ENCODE measurements at places on chromosomes 6 and 20.
A peak's percentile ranks its signal among the peaks of the same experiment; 100 is the strongest.

GRCh38 chr6:21073318-21073839 is 520.2 kb upstream of the SOX4 start:
- no peak for DNase-seq

GRCh38 chr6:82072121-82072521 is 175.4 kb downstream of the IBTK start:
- DNase-seq: peak; percentile 14

GRCh38 chr6:107653861-107654394 is 164.0 kb downstream of the SOBP start:
- no peak for DNase-seq

GRCh38 chr6:169800668-169801395 is 49.4 kb downstream of the ERMARD start:
- peak; percentile 60 for DNase-seq

GRCh38 chr6:169269180-169270076 is 15.8 kb upstream of the THBS2 start:
- DNase-seq: no peak

DNA sequence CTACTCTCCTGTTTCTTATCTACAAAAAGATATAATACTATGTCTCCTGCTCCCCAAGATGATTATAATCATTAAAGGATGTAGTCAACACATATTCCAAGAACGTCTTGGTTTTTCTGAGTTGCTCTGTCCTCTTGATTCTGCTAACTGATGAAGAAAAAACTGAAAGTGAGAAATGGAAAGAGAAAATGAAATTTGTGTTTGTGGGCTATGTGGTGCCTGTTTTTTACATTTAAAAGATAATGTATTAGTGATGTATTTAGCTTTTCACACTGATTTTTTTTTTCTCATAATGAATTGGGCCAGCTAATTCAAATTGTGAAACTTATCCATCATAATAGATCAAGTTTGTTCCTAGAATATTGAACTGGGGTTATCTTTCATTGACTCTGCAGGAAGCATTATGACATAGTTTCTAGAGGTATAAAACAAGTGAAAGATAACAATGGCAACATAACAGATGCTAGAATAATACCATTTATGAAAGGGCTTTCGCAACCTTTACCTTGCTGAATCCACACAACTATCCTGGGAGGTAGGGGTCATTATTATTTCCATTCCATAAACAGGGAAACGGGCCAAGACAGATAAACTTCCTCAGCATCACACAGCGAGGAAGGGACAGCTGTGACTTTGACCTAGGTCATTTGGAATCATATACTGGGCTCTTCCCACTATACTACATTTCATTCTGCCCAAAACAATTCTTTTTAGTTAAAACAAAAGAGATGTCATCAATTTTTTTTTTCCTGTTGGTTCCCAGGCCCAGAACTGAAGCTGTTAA is 336.7 kb downstream of the GJA1 start:
- DNase-seq: no peak

Measured in RCC 7860 (cell line).